Fibroblast of skin of abdomen (primary cell): ENCODE measurements at places on chromosomes 16 and 17.
A peak's percentile ranks its signal among the peaks of the same experiment; 100 is the strongest.

- DNase-seq: no peak
Measured at GRCh38 chr16:66298571-66299120, 67.8 kb upstream of the CDH5 start.

DNA sequence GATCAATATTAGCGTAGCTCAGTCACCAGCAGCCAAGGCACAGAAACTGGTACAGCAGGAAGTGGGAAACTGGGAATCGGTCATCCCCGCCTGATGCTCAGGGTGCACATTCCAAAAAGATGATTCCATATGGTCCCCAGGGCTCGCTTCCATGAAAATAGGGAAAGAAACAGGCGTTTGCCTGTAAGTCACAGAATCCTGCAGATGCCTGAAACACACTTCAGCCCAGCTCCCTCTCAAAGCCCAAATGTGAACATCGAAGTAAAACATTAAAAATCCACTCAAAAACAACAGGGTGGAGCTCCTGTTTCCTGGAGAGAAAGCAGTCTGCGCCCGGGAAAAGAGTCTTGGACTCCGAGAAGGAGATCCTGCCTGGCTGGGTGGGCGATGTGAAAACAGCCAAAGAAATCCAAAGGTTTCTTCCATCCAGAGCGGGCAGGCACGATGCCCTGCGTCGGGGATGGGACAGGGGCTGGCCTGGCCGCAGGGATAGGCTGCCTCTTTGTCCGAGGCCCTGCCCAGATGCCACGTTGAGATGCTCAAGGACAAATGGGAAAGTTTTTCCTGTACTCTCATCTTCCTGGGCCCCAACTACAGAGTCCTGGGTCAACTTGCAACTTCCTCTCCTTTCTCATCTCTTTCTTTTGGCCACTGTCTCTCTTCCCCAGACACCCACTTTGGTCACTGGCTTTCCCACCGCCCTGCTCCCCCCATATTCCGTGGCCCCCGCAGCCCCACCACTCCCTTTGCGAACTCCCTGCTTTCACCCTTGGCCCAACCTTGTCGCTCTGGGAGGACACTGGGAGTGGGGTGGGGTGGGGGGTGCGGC lies 743 bp downstream of the WIPI1 start:
- DNase-seq: peak; percentile 88

DNA sequence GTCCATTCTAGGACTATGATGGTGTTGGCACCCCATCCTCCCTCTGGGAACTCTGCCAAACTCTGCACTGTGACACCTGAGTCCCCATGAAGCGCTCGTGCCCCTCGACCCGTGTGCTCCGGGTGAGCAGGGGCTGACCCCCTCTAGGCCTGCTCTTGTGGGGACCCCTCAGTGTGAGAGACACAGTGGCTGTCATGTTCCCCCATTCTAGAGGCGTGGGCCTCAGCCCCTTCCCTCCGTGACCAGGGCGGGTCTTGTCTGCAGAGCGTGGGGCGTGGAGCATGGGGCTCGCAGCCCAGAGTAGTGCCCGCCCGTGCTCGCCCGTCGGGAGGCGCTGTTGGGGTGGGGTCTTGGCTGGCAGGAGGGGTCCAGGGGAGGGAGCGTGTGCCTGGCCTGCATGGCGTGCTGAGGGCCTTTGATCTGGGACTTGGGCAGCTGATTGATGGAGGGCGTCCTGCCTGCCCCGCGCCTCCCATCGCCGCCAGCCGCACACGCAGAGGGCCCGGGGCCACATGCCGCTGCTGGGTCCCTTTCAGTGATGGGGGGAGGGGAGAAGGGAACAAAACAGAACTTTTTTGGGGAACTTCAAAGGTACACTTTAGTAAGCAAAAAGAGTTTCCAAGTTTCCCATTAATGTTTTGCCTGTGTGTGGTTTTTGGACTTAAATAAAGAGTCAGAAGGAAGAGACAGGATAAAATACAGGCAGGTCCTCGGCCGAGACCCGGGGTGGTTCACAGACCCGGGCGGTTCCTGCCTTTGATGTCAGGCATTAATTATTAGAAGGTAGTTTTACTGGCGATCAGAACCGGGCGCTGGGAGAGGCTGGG lies 22.5 kb downstream of the CENPX start:
- DNase-seq: no peak

- DNase-seq: peak; percentile 71
Measured at GRCh38 chr17:77444984-77445759, 304.4 kb downstream of the SEC14L1 start.

DNA sequence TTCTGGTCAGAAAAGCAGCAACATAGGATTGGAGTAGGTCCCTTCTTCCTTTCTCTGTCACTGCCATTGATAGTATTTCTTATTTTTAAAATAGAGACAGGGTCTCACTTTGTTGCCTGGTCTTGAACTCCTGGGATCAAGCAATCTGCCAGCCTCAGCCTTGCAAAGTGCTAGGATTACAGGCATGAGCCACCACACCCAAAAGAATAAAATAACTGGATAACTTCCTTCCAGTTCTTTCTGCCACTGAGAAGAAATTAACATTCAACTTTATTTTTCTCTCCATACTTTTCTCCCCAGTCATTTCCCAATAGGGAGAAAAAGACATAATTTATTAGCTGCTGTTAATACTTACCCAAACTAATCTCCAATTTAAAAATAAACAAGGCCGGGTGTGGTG lies 91.9 kb upstream of the MED13 start:
- DNase-seq: no peak

DNA sequence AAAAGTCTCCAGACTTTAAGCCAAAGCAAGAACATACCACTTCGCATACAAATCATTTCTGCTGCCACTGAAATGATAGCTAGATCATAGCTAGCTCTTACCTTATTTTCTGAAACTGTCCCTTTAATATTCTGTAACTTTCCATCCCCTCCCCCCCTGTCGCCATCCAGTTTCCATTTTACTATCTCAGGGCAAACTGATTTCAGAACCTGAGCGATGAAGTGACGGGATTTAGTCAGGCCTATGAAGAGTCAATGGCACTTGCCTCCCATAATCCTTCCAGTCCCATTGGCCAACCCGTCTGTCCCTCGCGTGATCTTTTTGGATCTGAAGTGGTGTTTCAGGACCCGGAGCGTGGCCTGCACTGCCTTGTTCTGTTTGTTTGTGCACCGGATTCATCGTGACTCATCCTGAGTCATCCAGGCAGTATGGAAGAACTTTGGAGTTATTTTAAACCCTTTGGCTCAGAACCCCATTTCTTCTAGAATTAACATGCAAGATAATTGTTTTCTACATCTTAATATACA lies 199.8 kb upstream of the CHMP6 start:
- peak; percentile 90 for DNase-seq

DNA sequence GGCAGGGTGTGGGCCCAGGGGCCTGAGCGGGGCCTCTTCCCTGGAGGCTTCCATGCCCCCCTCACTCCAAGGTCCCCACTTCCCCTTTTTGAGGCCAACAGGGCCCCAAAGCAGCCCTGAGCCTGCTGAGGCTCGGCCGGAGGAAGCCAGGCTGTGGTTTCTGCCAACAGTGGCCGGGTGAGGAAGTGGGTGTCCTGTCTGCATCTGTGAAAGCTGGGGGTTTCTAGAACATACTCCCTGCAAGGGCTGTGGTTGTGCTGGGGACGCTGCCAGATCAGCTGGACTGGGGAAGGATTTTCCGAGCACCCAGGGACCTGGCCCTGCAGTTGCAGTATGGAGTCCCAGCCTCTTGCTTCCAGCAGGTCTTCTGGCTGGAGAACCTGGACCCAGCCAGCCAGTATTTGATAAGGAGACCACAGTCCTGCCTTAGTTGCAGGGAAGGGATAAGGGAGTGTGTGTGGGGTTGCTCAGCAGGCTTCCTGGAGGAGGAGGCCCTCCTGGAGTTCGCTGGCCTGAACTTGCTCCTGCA lies 15.7 kb downstream of the ADCY7 start:
- DNase-seq: peak; percentile 20

- peak; percentile 20 for DNase-seq
Measured at GRCh38 chr17:39306509-39307212, 80.9 kb upstream of the STAC2 start.

DNA sequence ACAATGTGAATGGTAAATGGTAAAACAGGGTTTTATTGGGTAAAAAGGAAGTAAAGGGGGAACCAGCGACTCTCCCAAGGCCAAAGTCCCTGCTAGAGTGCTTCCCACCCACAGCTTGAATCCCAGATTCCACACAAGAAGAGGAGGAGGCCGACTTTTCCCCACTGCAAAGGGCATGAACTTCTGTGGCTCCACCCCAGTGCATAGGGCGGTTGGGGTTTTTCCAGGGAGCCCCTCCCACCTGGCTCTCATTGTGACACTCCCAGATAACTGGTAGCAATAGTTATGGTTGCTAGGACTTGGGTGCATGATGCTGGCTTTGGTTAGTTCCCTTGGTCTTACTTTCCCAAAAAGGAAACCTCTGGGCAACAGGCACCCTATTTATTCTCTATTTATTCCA lies 666.0 kb upstream of the CA10 start:
- DNase-seq: no peak

- DNase-seq: no peak
Measured at GRCh38 chr17:58399974-58400373, 17.4 kb downstream of the RNF43 start.

DNA sequence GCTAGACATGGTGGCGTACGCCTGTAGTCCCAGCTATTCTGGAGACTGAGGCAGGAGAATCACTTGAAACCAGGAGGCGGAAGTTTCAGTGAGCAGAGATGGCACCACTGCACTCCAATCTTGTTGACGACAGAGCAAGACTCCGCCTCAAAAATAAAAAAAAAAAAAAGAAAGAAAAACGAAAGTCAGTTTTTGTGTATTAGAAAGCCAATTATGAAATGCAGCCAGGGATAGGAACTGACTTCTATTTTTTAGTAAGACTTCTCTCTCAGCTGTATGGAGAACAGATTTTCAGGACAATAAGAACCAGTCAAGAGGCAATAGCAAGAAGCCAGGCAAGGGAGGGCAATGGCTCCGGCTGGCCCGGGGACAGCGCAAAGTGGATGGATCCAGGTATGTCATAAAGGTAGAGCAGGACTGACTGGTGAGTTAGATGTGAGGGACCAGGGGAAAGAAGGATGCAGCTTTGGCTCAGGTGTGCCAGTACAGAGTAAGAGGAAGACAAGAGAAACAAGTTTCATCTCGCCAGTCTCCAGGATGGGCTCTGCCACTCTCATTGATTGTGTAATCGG lies 12.5 kb upstream of the CCL1 start:
- DNase-seq: no peak

DNA sequence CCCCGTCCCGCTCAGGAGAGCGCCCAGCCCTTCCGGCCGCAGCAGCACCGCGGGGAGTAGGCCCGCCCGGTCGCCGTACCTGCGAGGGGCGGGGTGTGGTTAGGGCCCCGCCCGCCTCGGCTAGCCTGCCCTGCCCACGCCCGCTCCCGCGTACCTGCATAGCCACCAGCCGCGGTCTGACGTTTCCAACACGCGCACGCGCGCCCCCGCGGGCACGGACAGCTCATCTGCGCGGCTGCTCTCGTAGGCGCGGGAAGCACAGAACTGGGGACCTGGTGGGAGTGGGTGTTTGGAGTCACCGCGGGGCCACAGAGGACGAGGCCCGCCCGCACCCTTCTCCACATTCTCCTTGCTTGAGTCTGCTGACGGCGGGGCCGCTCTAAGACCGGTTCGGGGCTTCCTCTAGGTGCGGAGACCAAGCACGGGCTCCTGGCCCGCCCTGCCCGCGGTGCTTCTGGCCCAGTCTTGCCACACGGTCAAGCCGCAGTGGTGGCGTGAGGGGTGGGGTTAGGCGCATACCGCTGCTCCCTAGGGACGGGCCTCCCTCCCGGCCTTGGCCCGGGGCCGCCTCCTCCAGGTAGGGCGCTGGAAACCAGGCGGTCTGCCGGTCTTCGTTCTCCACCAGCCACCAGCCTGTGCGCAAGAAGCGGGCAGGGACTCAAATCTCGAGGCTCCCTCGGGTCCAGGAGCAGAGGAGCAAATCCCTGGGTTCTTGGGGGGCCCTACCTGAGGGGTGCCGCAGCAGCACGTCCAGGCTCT lies 1.8 kb downstream of the NOXO1 start:
- no peak for DNase-seq

DNA sequence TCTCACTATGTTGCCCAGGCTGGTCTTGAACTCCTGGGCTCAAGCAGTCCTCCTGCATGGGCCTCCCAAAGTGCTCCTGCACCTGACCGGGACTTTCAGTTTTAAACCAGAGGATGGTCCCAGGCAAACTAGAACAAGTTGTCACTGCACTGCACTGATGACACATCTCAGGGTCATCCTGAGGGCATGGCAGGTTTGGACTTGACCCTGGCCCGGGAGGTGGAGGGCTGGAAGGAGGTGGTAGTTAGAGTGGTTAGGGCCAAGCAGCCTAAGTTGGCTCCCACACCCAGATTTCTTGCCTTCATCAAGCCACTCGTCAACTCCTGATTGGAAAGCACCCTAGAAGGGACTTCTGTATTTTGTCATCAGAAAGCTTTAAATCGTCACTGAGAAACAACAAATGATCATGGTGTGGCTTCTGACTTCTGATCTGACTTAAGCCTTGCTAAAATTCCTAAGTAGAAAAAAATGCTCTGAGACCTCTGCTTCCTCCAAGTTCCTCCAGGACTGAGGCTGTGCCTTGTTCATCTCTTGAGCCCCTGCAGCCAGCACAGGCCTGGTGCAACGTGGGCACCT lies 43.5 kb downstream of the EMP2 start:
- DNase-seq: no peak

DNA sequence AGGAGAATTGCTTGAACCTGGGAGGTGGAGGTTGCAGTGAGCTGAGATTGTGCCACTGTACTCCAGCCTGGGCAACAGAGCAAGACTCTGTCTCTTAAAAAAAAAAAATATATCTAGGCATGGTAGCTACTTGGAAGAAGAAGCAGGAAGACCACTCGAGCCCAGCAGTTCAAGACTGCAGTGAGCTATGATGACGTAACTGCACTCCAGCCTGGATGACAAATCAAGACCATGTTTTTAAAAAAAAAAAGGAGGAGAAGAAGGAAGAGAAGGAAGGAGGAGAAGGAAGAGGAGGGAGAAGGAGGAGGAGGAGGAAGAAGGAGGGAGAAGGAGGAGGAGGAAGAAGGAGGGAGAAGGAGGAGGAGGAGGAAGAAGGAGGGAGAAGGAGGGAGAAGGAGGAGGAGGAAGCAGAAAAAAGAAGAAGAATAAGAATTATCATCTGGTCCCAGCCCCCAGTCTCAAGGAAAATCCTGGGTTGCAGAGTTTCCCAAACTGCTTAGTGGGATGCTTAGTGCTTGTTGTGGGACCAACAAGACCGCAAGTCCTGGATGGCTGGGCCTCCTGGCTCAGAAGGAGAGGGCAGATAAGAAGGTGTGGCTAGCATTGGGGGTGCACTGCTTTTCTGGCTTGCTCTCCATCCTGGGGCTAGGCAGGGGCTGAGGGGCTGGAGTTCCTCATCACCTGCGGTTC lies 3.7 kb upstream of the DRC7 start:
- peak; percentile 15 for DNase-seq

DNA sequence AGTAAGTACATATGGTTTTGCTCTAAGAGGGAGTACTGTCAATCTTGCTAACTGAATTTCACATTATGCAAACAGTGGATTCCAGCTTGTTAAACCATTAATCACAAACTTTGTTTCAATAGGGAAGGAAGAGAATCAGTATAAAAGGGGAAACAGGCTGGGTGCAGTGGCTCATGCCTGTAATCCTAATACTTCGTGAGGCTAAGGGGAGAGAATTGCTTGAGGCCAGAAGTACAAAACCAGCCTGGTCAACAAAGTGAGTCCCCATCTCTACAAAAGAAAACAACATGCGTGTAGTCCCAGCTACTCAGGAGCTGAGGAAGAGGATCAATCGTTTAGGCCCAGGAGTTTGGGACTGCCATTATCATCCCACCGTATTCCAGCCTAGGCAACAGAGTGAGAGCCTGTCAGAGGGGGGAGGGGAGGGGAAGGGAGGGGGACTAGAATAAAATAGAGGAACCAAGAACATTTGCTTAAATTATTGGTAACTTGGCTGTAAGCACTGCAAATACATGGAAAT lies 65.7 kb downstream of the FBXL20 start:
- DNase-seq: peak; percentile 23
